ENCODE measurements at places on chromosomes 1 and 21.

- no peak for DNase-seq
These were observed 192.4 kb downstream of the HMCN1 start for GRCh38 chr1:185926588-185926987.

DNA sequence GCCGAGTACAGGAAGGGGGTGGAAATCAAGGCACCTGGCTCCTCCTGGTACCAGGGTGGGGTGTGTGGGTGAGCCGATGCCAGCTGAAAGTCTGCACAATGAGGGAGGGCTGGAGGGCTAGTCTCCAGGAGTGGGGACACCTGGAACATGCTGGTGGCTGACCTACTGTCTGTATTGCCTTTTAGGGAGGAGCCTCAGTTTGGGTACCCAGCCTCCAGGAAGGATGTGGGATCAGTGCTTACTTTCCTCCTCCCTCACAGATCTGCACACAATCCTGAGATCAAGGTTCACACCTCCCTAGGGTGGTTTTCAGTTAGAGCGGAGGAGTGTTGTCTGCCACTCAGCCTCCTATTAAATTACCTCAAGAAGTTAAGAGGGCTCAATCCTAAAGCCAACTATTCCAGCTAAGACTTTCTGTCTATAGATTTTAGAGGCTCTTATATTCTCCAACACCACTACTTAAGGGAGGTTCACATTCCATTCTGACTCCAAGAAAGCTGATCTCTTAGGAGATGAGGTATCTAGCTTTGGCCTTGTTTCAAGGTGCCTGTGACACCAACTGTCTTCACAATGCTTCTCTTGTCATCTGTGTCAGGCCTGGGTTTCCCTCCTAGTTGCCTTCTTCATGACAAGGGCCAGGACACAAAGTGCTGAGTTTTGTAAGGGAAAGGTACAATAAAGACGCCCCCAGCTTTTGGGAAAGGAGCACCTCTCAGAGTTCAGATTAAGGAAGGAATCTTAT, 15.7 kb downstream of the SSR2 start:
- DNase-seq: no peak

DNA sequence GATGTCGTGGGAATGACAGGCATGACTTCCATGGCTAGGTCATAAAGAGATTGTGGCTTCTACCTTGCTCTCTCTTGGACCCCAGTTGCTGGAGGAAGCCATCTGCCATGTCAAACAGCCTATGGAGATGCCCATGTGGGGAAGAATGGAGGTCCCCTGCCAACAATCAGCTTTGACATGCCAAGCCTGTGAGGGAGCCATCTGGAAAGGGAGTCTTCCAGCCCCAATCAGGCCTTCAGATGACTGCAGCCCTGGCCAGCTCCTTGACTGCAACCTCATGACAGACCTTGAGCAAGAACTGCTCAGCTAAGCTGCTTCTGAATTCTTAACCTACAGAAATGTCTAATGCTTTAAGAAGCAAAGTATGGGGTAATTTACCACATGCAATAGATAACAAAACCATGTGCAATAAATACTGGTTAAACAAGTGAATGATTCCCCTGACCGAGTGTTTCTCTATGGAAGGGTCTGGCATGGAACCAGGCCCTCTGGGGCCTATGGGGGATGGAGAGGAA, 187.1 kb downstream of the HIVEP3 start:
- no peak for DNase-seq

DNA sequence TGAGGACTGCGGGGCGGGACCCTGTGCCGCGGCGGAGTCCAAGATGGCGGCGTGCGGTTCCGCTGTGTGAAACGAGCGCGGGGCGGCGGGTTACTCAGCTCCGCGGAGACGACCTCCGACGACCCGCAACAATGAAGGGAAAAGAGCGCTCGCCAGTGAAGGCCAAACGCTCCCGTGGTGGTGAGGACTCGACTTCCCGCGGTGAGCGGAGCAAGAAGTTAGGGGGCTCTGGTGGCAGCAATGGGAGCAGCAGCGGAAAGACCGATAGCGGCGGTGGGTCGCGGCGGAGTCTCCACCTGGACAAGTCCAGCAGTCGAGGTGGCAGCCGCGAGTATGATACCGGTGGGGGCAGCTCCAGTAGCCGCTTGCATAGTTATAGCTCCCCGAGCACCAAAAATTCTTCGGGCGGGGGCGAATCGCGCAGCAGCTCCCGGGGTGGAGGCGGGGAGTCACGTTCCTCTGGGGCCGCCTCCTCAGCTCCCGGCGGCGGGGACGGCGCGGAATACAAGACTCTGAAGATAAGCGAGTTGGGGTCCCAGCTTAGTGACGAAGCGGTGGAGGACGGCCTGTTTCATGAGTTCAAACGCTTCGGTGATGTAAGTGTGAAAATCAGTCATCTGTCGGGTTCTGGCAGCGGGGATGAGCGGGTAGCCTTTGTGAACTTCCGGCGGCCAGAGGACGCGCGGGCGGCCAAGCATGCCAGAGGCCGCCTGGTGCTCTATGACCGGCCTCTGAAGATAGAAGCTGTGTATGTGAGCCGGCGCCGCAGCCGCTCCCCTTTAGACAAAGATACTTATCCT, 430 bp downstream of the RBM15 start:
- peak; percentile 61 for DNase-seq

- DNase-seq: no peak
These were observed 108.7 kb downstream of the RGL1 start for GRCh38 chr1:183913567-183913993.

DNA sequence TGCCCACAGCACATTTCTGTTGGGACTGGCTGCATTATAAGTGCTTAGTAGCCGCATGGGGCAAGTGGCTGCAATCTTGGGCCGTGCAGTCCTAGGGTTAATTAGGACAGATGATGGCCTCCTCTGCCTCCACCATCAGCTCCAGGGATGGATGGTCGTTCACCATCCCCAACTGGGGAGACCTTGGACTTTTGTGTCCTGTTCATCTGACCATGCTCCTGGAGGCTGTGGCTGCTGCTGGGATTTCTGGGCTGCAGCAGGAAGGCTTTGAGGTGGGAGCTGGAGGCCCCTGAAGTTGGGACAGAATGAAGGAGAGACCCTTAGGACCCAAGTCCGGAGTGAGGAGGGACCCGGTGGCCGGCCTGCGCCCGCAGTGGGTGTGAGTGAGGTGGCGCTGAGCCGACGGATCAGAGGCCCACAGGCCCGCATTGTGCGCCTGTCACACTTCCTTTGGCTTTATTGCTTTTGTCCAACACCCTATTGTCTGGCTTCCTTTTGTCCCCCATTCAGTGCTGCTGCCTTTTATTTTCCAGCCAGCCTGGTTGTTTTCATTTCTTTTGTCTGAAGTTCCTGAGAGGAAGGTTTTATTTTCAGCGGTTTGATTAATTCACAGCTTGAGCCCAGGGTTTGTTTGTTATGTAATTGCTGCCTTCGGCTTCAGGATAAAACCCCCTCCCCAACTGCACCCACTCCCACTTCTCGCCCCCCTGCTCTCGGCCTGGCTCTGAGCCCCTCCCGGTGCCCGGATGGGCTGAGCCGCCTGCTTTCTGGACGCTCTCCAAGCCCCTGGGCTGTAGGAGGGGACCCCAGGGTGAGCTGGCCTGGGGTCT, 35.6 kb downstream of the SOX13 start:
- no peak for DNase-seq

DNA sequence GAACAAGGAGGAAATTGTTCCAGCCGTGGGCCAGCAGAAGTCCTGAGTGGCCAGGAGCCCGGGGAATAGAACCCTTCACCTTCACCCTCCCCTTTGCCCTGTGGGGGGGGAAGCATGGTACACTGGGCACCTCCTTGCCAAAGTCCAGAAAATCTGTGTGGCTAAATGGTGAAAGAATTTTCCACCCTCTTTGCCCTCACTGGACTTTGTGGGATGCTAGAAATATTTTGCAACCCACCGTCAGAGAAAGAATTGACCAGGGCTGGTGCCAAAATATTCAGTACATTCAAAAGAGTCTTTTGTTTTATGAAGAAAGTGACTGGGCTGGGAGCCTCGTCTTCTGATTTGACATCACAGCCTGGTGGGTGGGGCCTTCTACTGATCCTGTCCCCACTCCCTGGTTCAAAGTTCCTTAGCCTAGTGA, 14.6 kb downstream of the NFASC start:
- DNase-seq: no peak

DNA sequence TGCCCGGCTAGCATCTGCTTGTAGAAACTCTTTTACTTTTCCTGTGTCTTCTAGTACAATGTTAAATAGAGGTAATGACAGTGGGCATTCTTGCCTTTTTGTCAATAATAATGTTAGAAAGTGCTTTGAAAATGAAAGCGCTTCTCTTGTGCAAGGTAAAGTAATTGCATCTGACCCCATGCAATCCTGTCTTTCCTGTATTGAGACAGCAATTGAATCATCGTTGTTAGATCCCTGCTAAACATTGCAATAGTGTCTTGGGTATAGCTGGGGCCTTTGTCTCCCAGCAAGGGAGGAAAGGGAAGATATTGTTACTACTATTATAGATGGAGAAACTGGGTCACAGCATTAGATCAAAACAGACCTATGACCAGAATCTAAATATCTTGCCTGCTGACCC, 80.9 kb downstream of the TLR5 start:
- DNase-seq: no peak

GRCh38 chr1:47445823-47446550, 8.1 kb downstream of the FOXD2 start:
- no peak for DNase-seq

GRCh38 chr1:186957314-186957713, 128.6 kb downstream of the PLA2G4A start:
- no peak for DNase-seq

- no peak for DNase-seq
These were observed 841.1 kb upstream of the TMPRSS15 start for GRCh38 chr21:19244502-19245187.

DNA sequence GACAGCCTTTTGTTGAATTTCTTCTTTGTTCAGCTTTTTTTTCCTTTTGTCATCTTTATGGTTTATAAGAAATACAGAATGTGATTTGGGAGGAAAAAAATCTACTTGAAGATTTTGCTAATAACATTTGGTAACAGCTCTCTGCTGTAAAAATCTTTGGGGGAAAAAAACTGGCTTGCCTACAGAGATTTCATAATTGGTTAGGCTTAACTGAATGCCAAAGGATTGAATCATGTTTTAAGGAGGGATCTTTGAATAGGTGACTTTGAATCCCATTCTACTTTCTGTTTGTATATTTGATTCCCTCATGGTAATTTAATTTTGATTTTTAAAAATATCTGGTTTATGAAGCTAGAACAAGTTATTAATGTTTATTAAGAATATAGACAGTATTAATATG, 3.2 kb downstream of the BTF3L4 start:
- no peak for DNase-seq
